ENCODE measurements at places on chromosomes 5 and 9.

GRCh38 chr5:140115186-140115500 is 1.2 kb downstream of the PURA start:
- no peak for DNase-seq

- DNase-seq, result peak; percentile 81
These were observed at the start of gene LHX2 for GRCh38 chr9:124011460-124012301. LHX2 (plus strand) TSS chr9:124011768; CDS start chr9:124012349, 581 bp downstream.

DNA sequence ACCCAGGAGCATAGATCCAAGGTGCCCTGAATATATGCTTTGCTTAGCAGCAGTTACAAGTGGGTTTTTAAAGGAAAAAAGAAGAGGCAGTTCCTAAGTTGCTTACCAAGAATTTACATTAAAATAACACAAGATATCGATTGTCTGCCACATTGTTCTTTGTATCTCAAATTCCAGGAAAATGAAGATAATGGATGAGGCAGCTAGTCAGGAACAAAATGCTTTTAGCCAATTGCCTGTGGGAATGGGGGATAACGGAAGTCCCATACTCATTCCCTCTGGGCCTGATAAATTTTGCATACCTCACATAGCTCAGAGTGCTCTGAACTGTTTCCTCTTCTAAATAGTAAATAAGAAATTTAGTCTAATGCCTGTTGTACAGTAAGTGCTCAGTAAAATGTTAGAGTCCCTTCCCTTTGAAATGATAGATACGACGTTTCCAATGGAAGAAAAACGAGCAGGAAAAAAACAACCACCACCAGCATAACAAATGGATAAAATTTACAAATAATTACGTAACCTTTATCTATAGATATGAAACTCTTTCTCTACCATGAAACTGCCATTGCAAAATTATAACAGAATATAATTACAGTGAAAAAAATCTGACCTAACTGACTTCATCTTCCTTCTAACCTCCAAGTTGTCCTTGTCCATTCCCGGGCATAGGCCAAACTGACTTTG is 35.5 kb upstream of the TENT2 start:
- no peak for DNase-seq

DNA sequence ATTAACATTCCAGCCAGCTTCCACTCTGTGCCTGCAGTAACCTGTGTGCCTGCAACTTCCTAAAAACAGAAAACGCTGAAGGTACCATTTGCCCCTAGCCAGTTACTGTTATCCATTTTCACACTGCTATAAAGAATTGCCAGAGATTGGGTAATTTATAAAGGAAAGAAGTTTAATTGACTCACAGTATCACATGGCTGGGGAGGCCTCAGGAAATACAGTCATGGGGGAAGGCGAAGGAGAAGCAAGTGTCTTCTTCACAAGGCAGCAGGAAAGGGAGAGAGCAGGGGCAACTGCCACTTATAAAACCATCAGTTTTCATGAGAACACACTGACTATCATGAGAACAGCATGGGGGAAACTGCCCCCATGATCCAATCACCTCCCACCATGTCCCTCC is 31.2 kb downstream of the PTCD2 start:
- no peak for DNase-seq

DNA sequence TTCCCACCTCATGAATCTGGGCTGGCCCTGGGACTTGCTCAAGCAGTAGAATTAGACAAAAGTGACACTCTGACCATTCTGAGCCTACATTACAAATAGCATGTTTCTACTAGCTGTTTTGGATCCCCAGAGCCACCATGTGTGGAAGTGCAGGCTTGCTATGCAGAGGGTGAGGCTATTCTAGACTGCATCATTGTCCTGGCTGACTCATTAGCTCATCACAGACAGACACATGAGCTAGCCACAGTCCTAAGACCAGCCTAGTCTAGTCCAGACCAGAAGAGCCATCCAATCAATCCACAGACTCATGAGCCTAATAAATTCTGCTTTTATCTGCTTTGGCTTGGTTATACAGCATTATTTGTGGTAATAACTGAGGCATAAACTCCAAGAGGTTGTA is 351.9 kb downstream of the PRELID2 start:
- no peak for DNase-seq

DNA sequence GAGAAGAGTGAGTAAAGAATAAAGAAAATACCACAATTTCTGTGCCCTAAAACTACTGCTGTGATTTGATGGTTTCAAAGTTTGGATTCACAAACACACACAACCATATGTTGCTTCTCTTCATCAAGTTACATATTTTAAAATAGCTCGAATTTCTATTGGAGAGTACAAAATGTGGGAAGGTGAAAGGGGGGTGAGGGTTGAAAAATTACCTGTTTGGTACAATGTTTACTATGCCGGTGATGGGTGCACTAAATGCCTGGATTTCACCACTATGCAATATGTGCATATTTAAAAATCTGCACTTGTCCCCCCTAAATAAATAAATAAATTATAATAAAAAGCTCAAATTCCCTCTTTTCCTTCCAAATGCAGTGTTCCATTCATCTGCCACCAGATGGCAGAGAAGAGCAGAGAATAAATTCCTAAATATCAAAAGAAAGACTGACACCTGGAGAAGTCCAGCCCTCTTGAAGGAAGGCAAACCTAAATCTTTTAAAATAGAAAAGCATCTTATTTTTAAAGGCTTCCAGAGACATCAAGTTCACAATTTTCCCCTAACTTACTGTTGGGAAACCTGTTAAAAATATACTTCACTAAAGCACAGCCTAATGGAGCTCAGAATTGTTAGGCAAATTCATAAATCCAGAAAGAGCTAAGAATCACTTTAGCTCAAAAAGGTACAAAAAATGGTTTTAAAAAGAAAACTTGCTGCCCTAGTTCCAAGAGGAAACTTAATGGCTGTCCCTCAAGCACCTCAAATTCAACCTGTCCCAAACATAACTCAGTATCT is 24.8 kb upstream of the HNRNPA0 start:
- peak; percentile 31 for DNase-seq
